H1 (cell line): ENCODE measurements at places on chromosomes 12 and 14. TPM values are rescaled to one million over a fixed set of nuclear protein-coding genes. Genes with fewer than 3 reads are reported as not detected.

CYP27B1 gene
- total RNA-seq = 2.3 and 3.3 TPM in 2 replicates

PROX2 gene
- total RNA-seq = not detected in 2 replicates

VSX2 gene
- total RNA-seq = 0.22 and 0.27 TPM in 2 replicates

VDR gene
- total RNA-seq = 0.34 and 0.65 TPM in 2 replicates

- H3K4me1 ChIP-seq = no peaks in the 10 kb centered on the region
- no peak overlapping the region for H3K27ac ChIP-seq
- H3K27me3 ChIP-seq = no peaks in the 10 kb centered on the region
- H3K36me3 ChIP-seq = no peaks in the 10 kb centered on the region; the same call in 1 of the 2 replicates
- H3K4me3 ChIP-seq = no peak overlapping the region
Measured at GRCh38 chr14:102882226-102882906, 40.1 kb upstream of the AMN start.

GRCh38 chr12:57215668-57216013 lies 953 bp upstream of the NXPH4 start:
- H3K27me3 ChIP-seq = peaks cover 55% of the 10 kb centered on the region
- no peak overlapping the region for H3K27ac ChIP-seq
- H3K4me1 ChIP-seq = peaks cover 31% of the 10 kb centered on the region
- DNase-seq = no peak
- peak overlapping the region; percentile 57 for H3K4me3 ChIP-seq
- peaks cover 7% of the 10 kb centered on the region; the same call in 1 of the 2 replicates for H3K36me3 ChIP-seq

DNA sequence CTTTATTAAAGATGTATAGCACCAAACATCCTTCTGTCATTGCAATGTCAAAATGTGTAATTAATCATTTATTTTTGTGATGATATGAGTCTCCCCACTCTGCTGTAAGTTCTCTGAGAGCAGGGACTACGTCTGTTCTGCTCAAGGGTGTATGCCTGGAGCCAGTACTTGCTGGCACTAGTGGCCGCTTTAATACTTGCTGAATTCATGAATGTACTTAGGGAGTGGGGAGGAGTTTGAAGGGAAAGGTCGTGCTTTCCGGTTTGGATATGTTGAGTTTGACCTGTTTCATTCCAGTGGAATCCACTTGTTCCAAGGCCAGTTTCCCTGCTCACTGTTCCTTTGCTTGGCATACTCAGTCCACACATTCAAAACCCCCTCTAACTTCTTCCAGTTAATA lies 1.9 kb upstream of the DCAF5 start:
- peaks cover 6% of the 10 kb centered on the region for H3K4me1 ChIP-seq
- H3K36me3 ChIP-seq = no peaks in the 10 kb centered on the region
- no peak overlapping the region for H3K27ac ChIP-seq
- no peaks in the 10 kb centered on the region; the same call in 1 of the 2 replicates for H3K27me3 ChIP-seq

GRCh38 chr12:19130224-19131024 lies 891 bp downstream of the PLEKHA5 start:
- peak overlapping the region; percentile 85 for H3K27ac ChIP-seq
- H3K27me3 ChIP-seq = no peaks in the 10 kb centered on the region
- H3K4me3 ChIP-seq = peak overlapping the region; percentile 87
- DNase-seq = no peak
- peaks cover 3% of the 10 kb centered on the region; the same call in 1 of the 2 replicates for H3K4me1 ChIP-seq

GRCh38 chr12:72540811-72541210 lies 268.6 kb downstream of the TRHDE start:
- no peaks in the 10 kb centered on the region for H3K4me1 ChIP-seq
- no peaks in the 10 kb centered on the region for H3K36me3 ChIP-seq
- H3K27me3 ChIP-seq = no peaks in the 10 kb centered on the region
- no peak overlapping the region for H3K4me3 ChIP-seq

DNA sequence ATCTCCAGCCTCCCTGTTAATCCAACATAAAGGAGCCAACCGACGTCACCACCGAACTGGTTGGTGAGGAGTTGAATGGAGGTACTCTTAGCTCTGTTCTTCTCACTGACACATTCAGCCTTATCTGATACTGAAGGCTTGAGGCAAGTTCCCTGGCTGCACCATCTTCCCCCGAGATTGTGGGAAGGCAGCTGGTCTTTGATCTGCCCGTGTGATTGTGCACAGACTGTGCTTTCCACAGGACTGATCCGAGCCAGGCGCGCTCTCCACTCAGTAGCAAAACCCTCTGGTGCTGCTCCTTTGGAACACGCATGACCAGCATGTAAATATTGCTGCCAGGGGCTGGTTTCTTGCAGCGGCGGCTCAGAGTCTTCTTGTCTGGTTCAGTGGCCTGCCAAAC lies 30.1 kb upstream of the DLK1 start:
- DNase-seq = no peak
- no peak overlapping the region for H3K27ac ChIP-seq
- H3K4me3 ChIP-seq = no peak overlapping the region
- H3K4me1 ChIP-seq = no peaks in the 10 kb centered on the region

DNA sequence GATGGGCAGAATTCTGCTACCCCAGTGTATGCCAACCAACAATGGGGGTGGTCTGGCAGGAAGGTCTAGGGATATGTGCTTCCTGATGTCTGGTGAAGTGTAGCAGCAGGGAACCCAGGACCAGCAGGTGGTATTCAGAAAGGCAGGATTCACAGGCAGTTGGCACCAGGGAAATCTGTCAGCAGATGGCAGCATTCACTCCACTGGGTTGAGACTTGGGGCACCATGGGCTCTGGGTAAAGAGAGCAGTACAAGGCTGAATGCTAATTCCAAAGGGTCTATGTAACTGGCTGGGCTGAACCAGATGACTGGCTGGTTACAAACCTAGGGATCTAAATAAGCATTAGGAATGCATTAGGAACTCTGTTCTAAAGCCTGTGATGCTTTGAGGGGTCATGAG lies 466.9 kb upstream of the STXBP6 start:
- H3K36me3 ChIP-seq = no peaks in the 10 kb centered on the region
- no peak overlapping the region for H3K27ac ChIP-seq
- no peaks in the 10 kb centered on the region for H3K4me1 ChIP-seq
- H3K4me3 ChIP-seq = no peak overlapping the region
- DNase-seq = peak; percentile 54

- no peak for DNase-seq
- no peaks in the 10 kb centered on the region for H3K27me3 ChIP-seq
- no peaks in the 10 kb centered on the region for H3K36me3 ChIP-seq
- no peak overlapping the region for H3K4me3 ChIP-seq
- H3K4me1 ChIP-seq = no peaks in the 10 kb centered on the region
Measured at GRCh38 chr14:57326253-57326652, 57.5 kb downstream of the AP5M1 start.

GRCh38 chr14:71117839-71118743 lies 210.8 kb downstream of the PCNX1 start:
- H3K27ac ChIP-seq = no peak overlapping the region
- no peak overlapping the region for H3K4me3 ChIP-seq
- no peaks in the 10 kb centered on the region for H3K36me3 ChIP-seq
- DNase-seq = peak; percentile 36
- no peaks in the 10 kb centered on the region; the same call in 1 of the 2 replicates for H3K4me1 ChIP-seq
- no peaks in the 10 kb centered on the region for H3K27me3 ChIP-seq

DNA sequence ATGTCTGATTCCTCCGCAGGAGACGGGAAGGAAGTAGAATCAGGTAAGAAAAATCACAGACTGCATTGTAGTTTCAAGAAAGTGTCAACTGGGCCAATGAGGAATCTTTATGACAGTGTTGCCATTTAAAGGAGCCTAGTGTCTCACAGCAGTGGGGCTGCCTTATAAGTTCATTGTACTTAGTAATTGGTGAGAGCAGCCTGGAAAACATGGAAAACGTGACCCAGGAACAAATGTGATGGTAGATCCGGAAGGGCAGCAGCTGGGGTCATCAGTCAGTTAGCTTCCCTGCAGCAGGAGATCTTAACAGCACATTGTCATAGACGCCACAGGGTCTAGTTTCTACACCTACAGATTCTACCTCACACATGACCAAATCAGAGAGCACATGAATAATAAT lies 630.0 kb upstream of the LMO3 start:
- no peaks in the 10 kb centered on the region for H3K27me3 ChIP-seq
- no peaks in the 10 kb centered on the region for H3K36me3 ChIP-seq
- DNase-seq = no peak
- H3K27ac ChIP-seq = no peak overlapping the region
- no peak overlapping the region for H3K4me3 ChIP-seq

DNA sequence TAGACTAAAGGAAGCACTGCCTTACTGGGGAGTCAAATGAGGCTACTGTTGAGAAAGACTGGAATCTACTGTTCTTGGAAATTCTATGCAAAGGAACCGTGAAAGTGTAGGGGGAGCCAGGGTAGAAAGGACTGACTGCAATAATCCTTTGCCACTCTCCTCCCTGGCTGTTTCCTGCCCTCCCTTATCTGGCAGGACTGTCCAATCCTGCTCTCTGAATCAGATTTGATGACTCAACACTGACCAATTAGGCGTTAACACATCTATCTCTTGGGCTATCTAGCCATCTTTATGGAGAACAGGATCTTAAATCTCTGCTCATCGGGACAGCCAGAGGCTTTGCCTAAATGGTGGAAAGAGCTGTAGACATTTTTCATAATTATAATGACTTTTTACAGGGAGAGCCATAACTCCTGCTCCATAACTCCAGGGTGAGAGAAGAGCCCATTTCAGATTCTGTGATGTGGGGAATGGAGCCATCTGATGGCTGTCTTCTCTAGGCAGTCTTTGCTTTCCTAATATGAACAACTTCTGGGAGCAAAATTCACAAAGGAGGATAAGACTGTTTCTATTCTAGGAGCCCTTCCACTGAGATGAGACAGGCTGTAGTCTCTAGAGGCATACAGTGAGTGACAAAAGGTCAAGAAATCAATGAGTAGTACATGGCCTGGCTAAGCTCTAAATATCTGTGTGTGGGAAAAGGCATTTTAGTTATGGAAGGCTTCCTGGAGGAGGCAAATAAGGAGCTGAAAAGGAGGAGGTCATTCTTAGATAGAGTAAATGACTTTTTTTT lies 68.9 kb upstream of the CISTR start:
- H3K4me3 ChIP-seq = no peak overlapping the region
- no peaks in the 10 kb centered on the region for H3K27me3 ChIP-seq

DNA sequence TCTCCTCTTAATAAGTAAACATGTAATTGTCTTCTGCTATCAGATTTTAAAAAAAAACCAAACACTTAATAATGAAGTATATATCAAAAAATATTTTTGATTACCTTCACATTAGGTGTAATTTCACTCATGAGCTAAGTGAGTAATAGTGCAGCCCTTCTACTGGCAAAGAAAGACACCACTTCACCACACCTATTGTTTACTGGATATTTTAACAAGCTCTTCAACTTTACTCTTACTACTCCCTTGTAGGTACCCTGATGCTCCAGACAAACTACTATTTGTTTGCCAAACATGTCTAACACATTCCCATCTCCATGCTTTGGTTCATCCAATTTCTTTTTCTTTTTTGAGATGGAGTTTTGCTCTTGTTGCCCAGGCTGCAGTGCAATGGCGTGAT lies 36.9 kb upstream of the WDR89 start:
- H3K27me3 ChIP-seq = no peaks in the 10 kb centered on the region
- no peaks in the 10 kb centered on the region for H3K36me3 ChIP-seq
- DNase-seq = no peak

DNA sequence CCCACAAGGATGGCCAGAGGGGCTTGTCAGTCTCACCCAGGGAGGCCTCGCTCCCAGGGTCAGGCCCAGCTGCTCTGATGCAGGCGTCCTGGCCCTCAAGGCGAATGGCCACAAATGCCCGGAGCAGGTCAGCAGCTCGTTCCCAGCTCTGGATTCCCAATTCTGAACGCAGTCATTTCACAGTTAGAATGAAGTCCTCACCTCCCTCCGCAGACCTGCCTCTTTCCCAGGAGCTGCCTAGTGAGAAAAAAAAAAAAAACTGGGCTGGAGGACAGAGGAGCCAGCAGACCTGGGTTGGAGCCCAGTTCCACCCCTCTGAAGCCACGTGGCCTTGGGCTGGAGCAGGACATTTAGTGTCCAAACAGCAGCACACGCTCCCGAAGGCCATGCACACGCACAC lies 62.2 kb upstream of the DIO3 start:
- no peaks in the 10 kb centered on the region for H3K36me3 ChIP-seq
- DNase-seq = no peak
- no peak overlapping the region for H3K4me3 ChIP-seq
- no peak overlapping the region for H3K27ac ChIP-seq
- H3K27me3 ChIP-seq = no peaks in the 10 kb centered on the region
